Activated CD4-positive, CD25-positive, alpha-beta regulatory T cell treated with anti-CD3 and anti-CD28 coated beads, Interleukin-2, amount 50 U/mL, for 24 hours (primary cell): ENCODE measurements at places on chromosomes 11 and 22.
A peak's percentile ranks its signal among the peaks of the same experiment; 100 is the strongest.

DNA sequence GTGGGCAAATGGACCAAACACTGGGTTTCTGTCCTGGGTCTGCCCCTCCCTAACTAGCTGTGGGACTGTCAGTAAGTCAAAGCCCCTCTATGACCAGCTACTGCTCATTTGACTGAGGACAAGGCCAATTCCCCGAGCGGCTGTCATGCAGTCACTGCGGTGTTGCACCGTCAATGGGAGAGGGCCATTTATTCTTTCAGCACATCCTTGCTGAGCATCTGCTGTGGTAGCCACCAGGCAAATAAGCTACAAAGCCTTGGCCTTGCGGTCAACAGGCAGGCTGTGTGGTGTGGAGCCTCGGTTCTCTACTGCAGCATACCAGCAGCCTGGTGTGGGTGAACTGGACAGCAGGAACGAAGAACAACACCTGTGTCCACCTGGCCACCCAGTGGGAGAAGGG is 25.8 kb upstream of the SERPIND1 start:
- no peak for ATAC-seq

DNA sequence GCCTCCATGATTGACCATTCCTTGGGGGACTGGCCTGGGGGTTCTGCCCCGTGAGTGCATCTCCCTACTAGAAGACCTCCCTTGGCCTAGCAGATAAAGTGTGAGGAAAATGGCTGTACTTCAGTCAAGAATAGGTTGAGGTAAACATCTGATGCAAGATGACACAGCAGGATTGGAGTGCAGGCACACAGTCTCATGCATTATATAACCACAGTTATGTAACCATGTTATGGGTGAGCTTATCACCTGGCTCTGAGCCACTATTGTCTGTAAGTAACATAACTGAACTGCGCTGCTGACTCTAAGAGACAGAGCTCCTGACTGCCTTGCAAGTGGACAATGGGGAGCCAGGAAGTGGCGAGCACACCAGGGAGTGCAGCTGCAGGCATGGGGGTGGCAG is 378.7 kb upstream of the ANO5 start:
- no peak for ATAC-seq

DNA sequence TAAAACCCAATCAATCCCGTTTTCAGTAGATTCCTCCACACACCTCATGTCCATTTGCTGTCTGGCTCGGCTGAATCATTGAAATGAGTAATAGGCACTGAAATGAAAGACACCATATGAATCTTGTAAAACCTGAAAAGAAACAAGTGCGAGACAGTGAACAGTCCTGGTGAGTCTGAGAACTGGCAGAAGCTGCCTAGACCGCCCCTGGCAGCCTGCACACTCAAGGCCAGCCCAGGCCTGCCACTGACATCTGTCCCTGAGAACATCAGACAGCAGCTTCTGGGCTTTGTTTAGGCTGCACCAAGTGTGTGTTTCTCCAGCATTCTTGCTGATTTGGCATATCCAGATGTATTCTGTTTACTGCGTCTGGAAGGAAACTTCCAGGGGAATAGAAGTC is 44.8 kb downstream of the ENDOD1 start:
- ATAC-seq, result no peak

DNA sequence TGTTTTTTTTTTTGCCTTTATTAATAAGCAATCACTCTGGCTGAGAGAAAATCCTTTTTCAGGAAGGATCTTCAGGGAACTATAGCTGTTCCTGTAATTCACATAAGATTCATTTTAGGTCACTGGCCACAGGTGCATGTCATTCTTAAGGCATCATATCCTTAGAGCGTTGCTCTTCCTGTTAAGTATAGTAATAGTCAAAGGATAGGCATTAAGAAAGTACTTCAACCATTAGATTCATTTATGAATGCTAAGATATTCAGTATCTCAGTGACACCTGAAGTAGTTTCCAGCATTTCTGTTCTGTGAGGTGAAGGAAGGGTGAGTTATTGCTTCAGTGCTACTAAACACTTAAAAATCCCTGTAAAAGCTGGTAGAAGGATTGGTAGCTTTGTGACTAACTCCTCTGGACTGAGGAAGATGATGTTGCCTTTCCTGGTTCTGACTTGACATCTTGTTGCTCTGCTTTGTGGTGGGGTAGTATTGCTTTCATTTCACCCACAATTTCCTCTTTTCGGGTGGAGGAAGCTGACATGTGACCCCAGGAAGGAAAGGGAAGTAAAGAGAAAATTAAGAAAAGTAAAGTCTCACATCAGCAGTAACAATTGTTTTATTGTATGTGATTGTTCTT is 34.7 kb downstream of the RNF169 start:
- ATAC-seq, result peak; percentile 56

GRCh38 chr11:63371396-63371795 is 1.8 kb downstream of the SLC22A9 start:
- no peak for ATAC-seq

- ATAC-seq, result no peak
Observed at GRCh38 chr11:6547177-6547576, 50.1 kb downstream of the DNHD1 start.

GRCh38 chr22:25027959-25028840 is 75.7 kb downstream of the KIAA1671 start:
- ATAC-seq, result no peak

DNA sequence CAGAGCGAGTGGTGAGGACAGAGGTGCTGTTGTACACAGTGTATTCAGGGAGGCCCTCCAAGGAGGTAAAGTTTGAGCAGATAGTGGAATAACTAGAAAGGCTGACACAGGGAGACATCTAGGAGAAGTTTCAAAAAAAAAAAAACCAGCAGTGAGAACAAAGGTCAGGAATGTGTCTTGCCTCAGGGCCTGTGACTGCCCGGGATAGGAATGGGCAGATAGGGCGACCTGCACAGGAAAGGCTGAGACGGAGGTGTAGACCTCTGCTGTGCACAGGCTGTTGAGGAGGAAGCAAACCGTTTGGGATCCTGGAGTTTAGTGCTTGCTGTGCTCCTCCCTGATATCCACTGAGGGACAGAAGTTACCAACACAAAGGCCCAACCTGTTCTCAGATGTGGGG is 406.5 kb upstream of the B3GAT1 start:
- no peak for ATAC-seq

- ATAC-seq, result no peak
Observed at GRCh38 chr11:73317373-73317772, 9.3 kb downstream of the ARHGEF17 start.

DNA sequence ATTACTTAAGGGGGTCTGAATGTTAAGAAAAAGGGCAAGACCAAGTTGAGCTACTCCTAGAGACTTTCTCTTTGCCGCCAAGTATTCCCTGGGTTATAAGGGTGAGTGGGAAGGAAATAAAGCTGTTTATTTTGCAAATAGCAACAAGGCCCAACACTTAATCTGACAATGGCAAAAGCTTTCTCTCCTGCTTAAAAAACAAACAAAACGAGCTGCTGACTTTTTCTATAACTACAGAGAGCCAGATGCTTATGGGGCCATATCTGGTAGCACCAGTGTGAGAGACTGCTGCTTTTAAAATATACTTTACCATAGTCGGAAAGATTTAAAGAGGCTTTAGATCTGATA is 2.3 kb upstream of the KDM2A start:
- no peak for ATAC-seq

DNA sequence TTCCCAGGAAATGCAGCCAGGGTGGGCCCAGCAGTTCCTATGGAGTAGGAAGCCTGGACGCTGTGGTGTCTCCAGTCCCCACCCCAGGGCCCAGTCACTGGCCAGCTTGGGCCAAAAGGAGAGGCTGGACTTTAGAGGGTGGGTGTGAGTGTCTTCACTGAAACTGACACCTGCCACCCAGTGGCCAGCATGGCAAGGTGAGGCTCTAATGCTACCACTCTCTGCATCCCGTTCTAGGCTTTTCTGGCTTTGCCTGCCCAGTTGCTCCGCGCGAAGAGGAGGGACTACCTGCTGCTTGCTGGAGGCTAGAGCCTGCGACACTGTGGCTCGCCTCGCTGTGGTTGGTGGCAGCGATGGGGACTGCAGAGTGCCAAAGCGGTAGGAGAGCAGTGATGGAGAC is 35.4 kb downstream of the C22orf42 start:
- ATAC-seq, result no peak

DNA sequence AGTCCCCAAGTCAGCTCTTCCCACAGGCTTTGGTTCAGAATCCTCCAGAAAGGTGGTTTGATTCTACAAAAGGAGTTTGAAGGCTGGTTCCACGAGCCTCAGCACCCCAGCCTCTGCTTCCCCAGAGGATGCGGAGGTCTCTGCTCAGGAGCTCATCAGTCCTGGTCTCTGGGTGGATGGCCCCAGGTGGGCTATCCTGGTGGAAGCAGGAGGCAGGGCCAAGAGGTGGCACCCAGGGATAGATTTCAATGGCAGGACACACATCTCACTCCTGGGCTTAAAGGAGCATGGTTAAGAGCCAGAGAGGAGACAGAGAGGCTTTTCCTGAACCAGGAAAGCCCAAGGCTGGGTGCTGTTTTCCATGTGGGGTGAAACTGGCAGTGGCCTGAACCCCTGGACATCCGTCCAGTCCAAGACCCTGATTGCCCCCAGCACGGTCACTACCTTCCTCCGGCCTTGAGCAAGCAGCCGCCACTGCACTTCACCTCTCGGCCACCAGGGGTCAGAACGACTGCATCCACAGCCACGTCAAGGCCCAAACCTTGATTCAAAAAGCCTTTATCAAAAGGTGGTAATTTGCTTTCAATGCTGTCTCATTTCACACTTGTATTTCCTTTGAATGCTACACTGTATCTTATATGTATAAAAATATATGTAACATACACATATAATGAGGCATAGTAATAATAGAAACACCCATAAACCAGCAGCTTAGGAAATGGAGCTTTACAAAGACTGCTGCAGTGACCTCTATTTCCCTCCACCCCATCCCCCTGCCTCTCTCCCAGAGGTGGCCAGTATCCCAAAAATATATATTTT is 19.3 kb upstream of the FXYD2 start:
- peak; percentile 79 for ATAC-seq

DNA sequence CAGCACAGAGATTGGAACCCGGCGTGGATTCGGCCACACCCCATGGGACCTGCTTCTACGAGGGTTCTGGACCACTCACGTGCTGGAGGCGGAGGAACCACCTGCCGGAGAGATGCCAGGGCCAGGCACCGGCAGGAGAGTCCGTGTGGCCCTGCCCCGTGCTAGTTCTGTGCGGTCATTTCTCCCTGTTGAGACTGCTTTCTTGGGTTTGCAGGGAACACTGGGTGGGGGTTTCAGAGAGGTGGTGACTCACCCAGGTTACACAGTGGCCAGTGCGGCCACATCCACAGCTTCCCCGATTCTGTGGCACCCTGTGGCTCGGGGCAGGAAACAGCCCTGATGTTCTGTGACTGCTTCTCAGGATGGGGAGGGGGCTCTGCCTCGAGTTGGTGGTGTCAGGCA is 3.6 kb upstream of the PHLDA2 start:
- ATAC-seq, result no peak

DNA sequence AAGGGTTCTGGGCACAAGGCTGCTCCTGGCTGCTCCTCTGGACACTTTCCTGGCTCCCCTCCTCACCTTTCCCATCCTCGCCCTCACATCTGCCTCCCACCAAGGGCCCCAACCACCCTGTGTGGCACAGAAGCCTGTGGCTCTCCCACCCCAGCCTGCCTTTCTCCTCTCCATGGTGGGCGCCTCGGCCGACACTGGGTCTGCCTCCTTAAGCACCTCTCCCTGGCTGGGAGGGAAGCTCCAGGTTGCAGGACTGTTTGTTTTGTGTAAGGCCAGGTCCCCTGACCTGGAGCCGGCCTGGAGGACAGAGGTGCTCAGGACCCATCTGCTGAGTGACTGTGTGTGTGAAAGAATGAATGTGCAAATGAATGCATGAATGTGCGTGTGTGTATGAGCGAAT is 14.1 kb downstream of the MUC6 start:
- no peak for ATAC-seq

DNA sequence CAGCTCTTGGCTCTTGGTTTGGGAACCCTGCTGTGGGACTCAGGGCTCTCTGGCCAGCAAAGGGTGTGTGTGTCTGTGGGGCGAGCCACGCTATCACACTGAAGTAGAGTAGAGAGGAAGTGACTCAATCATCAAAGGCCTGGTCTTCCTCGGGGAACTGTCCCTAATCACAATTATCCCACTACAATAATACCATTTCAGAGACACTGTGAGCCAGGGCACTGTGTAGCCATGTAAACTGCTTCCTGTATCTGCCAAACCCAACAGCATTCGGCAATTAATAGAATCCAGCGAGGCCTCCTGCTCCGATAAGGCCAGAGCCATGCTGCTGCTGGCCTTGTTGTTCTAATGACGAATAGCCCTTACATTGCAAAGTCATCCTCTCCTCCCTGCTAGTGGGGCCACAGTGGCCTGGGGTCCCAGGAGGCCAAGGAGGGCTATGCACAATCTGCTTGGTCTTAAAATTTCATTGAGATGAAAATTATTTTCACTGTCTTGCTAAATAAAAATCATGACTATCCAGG is 49.8 kb upstream of the LMO2 start:
- no peak for ATAC-seq
